ENCODE measurements at places on chromosomes 5 and 9.

GRCh38 chr5:32190095-32190494, 16.0 kb upstream of the GOLPH3 start:
- no peak for DNase-seq

DNA sequence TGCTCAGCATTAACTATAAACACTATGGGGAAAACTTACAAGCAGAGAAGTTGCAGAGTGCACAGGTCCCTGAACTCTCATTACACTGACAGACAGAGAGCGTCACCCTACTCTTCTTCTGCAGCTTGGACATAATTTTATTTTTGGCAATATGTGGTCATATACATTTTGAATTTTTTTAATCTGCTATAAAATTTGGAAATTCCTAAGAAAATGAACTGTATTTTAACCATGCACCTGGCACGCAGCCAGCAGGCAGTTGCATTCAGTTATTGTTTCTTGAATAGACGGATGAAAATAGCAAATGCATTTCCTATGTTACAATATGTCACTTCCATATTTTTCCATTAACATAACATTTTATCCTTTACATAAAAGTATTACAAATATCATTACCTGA, 100.2 kb downstream of the SLC25A46 start:
- no peak for DNase-seq

DNA sequence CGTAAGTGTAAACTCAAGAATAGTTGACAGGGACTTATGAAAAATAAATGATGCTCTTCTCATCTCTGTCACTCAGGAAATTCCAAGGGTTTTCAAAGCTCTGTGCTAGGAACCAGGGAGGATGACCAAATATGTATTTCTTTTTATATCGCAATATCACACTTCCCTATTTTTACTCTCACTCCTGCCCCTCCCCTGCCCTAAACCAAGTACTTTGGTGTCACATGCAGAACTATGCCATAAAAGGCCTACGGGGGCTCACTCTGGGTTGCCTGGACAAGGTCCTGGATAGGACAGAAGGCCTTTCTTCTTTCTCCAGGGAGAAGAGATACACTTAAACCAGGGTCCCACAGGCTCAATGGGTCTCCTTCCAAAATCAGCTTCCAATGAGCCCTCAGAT, 8.3 kb upstream of the RETREG1 start:
- DNase-seq: no peak

DNA sequence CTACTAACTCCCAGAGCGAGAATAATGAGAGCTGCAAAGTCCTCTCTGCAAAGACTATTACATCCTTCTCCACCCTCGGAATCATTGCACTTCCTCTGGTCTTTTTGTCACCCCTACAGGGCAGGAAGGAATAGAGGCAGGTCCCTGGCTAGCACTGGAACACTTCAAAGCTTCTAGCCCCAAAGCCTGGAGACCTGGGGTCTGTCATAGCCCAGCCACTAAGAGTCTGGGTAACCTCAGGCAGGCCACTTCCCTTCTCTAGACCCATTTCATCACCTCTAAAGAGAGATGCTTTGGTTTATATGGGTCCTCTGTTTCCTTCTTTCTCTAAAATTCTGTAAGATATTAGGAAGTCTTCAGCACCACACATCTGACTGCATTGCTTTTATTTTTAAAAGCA, 6.7 kb downstream of the ADRB2 start:
- DNase-seq: no peak

- DNase-seq: no peak
These were observed 133.4 kb downstream of the SLC25A46 start for GRCh38 chr5:110872200-110872599.

- DNase-seq: no peak
These were observed 13.5 kb downstream of the SH3TC2 start for GRCh38 chr5:149049371-149049781.

DNA sequence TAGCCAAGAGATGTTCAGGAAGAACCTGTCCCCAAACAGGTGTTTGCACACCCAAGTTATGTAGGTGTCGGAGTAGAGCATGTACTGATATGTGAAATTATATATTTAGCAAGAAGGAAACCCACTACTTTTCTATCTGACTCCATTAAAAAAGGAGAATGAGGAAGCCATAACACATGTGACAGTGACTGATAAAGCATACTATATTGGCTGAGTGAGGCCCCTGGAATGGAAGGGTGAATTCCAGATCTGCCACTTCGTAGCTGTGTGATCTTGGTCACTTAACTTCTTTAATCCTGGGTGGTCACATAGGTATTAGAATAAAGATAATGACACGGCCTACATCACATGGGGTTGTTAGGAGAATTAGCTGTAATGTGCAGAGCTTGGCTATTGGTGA, 116.0 kb upstream of the MAN2A1 start:
- DNase-seq: no peak

DNA sequence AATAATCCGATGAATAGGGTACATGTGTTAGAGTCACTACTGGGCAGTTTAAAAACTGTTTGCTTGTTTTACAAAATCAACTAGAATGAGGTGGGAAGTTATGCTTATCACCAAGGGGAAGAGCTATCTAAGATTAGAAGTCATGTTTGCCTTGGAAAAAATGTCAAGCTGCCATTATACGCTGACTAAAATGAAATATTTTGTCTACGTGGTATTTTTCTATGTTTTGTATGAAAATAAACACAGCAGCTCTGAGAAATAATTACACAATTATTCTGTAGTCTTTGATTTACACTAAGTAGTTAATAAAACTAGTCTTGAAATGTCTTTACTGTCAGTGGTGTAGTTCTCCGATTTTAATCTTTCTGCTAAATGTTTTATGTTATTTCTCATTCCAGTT, 241.9 kb upstream of the TARS1 start:
- no peak for DNase-seq

GRCh38 chr5:95375591-95375990, 15.6 kb upstream of the FAM81B start:
- no peak for DNase-seq

GRCh38 chr9:21696411-21696871, 106.0 kb upstream of the MTAP start:
- no peak for DNase-seq

GRCh38 chr9:86843206-86843605, 104.1 kb downstream of the GAS1 start:
- no peak for DNase-seq

GRCh38 chr5:39014561-39014960, 59.6 kb downstream of the RICTOR start:
- DNase-seq: no peak

DNA sequence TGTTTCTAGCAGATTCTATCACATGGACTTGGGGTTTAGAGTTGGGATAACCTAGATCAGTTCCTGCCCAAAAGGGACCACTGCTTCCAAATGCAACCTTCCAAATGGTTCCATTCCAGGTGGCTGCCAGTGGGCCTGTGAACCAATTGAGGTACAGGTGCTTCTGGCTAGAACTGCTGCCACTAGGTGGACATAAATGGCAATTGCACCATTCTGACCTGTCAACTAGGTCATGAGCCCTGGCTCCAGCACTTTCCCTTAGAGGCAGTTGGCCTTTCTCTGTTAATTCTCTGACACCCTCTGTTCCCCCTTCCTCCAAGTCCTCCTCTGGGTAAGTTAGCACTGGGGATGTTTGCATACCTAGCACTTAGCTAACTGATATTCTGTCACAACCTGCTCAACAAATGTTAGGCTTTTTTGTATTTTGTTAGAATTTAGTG, 16.6 kb upstream of the HEMGN start:
- peak; percentile 41 for DNase-seq

DNA sequence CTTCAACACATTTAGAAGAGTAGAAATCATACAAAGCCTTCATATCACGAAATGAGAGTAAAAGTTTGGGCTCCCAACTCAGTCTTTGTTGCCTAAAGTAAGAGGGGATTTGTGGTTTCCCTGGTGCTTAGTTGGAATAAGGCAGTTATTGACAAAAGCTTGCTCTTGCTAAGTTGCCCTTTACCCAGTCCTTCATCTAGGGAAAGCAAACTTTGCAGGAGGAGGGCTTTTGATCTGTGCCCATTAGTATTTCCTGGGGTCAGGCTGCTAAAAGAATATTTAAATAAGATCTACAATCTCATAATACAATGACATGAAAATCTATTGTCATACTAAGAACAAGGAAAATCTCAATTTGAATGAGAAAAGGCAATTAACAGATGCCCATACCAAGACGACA, 84.1 kb upstream of the ACO1 start:
- no peak for DNase-seq

DNA sequence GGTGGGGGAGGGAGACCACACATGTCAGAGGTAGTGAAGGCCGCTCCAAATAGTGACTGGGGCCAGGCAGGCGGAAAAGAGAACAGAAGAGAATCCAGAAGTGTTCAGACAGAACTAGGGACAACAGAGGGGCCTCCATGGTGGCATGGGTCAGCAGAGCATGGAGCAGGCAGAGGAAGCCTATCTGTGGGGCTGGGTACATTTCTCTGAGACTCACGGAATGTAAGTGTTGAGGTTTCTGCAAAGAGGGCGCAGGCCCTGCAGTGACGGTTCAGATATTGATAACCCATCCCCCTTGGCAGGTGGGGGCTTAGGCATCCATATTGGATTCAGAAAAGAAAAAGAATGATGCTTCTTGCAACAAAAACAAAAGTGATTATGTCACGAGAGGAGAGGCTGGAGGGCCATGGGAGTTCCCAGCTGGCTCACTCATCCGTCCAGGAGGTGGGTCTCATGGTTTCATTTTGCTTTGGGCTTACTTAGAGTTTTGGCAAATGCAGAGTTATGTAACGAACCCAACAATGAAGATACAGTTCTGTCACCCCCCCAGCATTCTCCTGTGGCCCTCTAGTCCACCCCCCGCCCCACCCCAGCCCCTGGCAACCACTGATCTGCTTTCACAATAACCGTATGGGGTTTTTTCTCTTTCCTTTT, 5.4 kb upstream of the RMND5B start:
- no peak for DNase-seq

DNA sequence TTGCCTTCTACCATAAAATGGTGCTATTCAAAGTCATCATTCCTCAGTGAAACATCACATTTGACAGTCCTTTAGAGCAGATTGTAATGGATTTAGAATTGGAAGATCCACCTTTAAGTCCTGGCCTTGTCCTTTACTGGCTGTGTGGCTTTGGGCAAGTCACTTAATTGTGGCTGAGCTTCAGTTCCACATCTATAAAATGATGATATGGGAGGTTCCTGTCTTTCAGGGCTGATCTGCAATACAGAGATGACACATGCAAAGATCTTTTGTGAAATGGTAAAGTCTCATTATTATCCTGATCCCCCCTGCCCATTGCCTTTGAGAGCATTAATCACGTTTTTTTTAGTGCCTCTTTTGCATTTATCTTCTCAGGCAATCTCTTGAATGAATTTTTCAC, 58.2 kb downstream of the ZFAND5 start:
- no peak for DNase-seq

DNA sequence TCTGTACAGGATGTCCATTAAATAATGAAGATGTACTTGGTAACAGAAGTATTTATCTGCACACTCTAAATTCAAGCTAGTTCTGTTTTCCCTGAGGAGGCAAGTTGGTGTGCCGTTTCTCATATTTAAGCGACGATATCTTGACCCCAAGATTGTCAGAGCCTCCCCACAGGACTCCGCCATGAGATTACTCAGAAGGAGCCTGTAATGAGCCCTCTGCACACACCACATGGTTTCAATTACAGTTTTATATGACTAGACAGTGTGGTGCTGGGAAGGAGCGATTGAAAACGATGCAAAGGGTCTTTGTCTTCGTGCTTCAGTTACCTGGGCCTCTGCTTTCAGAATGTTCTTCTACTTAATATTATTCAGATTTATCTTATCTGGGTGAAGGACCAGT, 840.4 kb upstream of the WWC1 start:
- no peak for DNase-seq

DNA sequence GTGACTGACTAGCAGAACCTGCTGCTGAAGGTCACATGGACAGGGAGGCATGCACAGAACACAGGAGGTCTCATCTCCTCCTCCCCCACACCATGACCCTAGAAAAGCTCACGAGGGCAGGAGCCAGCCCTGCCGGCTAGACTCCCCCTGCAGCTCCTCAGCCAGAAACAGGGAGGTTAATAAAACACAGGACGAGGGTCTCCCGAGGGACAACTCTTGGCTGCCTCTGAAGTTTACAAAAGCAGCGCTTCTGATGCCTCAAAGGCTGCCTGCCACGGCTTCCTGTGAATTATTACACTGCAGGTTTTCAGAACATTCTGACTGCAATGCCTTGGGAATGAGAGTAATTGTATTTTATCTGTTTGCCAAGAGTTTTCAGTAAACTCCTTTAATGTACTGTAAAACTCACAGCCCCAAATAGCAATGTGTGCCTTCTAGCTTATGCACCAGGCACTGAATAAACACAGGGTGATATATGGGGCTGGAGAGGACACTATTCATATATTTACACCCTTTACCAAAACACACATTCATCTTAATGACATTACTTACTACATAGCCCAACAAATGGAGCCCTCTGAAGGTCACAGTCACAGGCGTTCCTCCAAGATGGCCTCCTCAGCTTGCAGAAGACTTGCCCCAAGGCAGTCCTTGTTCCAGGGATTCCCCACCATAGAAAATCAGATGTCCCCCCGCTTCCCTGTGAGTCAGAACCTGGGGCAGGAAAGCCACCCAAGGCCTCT, 83.7 kb downstream of the C5orf15 start:
- no peak for DNase-seq

DNA sequence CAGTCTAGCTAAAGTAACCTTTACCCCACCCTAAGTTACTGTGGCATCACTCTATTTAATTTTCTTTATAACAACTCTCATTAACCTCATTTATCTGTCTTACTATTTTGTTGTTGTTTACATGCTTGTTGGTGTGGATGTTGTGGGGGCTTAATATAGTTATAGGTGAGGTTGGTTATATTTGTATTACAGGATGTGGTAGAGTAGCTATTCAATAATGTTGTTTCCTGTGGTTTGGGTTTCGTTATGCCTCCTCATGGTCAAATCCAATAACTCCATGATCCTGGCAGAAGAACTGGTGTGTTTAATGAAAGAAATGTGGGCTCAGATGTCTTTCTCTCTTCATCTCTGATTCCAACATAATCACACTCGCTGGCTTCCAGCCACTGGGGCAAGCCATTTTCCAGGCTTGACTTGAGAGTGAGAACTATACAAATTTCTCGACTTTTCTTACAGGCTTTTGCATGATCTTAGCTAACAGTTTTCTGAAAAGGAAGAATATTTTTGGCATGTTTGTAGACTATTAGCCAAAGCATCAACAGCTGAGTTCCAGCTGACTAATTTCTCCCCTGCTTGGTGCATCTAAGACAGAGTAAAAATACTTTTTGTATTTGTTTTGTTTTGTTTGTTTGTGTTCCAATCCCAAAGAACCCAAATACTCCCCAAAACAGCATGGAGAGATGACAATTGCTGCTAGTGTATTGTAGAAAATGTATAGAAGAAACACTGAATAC, 303.7 kb upstream of the PAPPA start:
- DNase-seq: no peak

DNA sequence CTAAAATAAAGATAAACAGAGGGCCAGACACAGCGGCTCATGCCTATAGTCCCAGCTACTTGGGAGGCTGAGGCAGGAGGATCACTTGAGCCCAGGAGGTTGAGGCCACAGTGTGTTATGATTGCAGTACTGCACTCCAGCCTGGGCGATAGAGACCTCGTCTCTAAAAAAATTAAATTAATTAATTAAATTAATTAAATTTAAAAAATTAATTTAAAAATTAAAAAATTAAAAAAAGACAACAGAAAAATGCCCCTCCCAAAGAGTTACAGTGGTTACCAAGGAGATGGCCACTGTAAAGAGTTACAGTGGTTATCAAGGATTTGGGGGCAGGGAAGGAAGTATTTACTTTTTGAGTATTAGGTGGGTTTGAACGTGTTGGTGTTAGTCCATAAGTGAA, 38.3 kb downstream of the CDC14B start:
- DNase-seq: no peak
